Caudate nucleus (tissue), 63 donors: ENCODE measurements at places on chromosomes 5 and 9.

- DNase-seq = no peak
These were observed 665.7 kb downstream of the DNAH5 start for GRCh38 chr5:13278811-13279210.

DNA sequence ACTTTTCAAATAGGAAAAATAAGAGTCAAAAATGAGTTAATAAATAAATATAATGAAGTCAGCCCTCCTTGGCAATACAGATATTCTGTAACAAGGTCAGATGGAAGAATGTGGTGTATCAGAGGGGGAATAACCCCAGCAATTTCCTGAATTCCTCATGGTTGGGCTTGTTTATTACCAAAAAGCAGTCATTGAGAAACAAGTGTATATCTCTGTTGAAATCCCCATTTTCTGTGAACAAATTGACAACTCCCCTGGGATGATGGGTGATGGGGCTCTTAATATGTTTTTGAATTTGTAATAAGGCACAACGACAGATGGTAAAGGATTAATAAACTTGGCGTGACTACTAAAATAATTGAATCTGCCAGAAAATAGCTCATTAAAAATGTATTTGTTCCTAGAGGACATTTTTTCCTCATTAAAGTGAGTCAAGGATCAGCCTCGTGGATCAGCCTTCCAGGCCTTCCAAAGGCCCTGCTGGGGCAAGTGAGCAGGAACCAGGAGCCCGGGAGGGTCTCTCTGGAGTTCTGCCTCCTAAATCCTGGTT, 34.2 kb downstream of the THBS4 start:
- DNase-seq = no peak

- no peak for DNase-seq
These were observed 145.7 kb downstream of the ARHGAP26 start for GRCh38 chr5:142915813-142916424.

DNA sequence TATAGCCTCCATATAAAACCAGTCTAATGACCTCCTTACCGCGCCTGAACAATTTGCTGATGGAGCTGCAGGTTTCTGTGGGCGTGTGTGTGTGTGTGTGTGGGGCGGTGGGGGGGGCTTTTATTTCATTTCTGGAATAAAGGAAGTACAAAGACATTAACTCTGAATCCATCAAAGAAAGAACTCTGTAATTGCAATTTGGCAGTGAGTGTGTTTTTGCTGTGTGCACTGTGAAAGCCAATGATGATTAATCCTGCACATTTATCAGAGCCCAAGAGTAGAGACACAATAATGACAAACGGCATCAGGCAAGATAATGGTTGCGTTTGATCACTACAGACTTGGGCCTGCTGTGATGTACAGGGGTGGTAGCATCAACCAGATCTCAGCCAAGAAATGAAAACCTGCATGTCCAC, 29.3 kb upstream of the NDFIP1 start:
- DNase-seq = peak; percentile 24

GRCh38 chr5:56356836-56357160, 123.7 kb upstream of the ANKRD55 start:
- no peak for DNase-seq

GRCh38 chr9:134190232-134191121, 26.1 kb upstream of the RNU6ATAC start:
- DNase-seq = no peak

GRCh38 chr5:165495829-165496380, 1990.5 kb downstream of the MAT2B start:
- DNase-seq = no peak

DNA sequence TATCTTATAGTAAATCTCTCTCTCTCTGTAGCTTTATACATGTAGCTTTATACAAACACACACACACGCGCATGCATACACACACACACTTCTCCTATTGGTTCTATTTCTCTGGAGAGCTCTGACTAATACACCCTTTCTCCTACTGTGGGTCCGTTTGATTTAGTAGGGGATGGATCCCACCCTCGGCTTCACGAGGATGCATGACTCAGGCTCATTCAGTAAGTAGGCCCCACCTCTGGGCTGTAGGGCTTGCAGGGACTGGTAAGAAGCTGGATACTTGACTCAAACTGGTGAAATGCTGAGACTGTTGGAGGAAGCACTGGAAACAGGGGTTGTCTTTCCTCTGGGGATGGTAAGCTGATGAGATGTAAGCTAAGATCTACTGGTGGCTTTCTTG, 98.7 kb downstream of the SLC24A2 start:
- no peak for DNase-seq

DNA sequence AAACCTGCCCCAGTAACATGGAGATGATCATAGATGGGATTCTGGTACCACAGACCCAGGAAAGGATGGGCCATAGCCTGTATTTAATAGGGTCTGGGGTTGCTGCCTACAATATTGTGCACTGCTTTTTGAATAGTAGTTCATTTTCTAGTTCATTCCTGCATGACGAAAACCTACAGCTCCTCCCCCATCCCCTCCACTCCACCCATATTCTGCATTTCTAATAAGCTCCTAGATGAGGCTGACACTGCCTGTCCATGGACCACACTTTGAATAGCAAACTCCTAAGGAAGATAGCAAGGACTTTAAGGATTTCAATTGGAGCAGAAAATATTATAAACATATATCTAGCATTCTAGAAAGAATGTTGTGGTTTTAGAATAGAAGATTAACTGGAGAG, 75.5 kb downstream of the ISOC1 start:
- no peak for DNase-seq

- no peak for DNase-seq
These were observed 27.9 kb downstream of the CD274 start for GRCh38 chr9:5478206-5478605.

DNA sequence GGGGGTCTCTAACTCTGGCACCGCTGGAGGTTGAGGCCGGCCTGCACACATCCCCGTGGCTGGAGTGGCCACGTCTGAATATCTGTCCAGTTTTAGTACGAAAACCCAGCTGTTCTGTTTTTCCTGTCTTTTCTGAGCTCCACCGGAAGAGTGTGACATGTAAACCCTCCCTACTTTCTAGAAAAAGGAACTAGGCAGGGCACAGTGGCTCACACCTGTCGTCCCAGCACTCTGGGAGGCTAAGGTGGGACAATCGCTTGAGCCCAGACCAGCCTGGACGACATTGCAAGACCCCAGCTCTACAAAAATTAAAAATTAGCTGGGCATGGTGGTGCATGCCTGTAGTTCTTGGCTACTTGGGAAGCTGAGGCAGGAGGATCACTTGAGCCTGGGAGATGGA, 8.2 kb upstream of the PHYKPL start:
- DNase-seq = no peak

DNA sequence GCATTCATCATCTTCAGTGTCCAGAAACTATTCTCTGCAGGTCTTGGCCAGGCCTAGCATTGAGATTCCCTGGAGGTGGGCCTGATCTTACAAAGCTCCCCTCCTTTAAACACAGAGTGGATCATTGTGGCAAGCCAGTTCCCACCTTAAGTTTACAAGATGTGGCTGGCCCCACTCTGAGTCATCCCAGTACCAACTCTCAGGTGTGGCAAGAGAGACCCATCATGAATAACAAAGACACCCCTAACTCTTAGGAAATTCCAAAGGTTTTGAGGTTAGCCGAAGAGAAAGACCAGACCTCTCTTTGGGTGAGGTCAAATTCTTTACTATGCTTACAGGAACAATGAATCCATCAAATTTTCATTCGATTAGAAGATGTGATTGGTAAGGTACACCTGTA, 78.2 kb downstream of the RFK start:
- DNase-seq = no peak

GRCh38 chr5:155381654-155382053, 368.1 kb downstream of the KIF4B start:
- DNase-seq = no peak

GRCh38 chr5:172603251-172603806, 37.7 kb upstream of the NEURL1B start:
- no peak for DNase-seq

DNA sequence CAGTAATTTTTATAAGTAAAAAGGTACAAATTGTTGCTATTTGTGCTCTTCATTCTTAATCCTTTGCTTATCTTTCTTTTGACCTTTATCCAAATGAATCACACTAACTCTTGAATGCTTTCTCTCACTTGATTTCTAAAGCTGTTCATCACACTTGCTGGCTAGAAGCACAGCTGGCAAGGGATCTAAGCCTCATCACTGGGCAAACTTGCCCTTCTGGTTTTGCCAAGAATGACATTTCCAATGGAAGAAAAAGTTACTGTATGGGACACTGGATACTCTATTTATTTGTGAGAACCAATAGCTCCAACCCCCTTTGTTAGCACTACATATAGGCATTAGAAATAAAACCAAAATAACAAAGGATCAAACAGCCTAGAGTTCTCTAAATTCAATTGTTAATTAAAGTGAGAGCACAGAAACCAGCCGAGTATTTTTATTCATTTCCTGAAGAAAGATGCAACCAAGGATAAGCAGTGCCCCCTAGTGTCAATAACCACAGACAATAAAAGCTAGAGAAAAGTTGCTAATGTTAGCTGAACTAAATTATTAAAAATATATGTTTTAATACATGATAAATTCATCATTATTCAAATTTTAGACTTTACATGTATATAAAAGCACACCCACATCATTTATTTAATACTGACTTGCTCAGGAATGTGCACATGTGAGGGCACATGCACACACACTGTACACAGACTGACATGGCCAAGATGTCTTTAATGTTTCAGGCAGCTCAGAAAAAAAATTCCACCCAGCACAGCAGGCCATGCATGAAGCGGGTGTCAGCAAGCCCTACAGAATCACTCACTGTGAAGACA, 59.8 kb upstream of the POU5F2 start:
- DNase-seq = no peak

DNA sequence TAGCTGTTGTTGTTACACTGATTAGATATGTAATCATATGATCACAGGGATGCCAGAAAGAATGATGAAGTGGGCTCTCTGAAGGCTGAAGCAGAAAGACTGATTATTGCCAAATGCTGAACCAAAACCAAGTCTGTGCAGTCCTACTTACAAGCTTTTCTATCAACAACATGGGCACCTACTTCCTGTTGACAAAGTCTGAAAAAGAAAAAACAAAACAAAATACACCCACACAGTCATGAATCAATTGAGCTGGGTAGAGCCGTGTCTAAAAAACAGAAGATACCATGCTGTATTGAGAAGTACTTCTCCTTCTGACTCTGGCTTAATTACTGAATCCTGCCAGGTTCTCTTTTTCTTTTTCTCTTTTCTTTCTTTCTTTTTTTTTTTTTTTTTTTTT, 363.4 kb downstream of the RAB3C start:
- no peak for DNase-seq

- DNase-seq = peak; percentile 20
These were observed 27.8 kb upstream of the SLC44A1 start for GRCh38 chr9:105216440-105217178.

DNA sequence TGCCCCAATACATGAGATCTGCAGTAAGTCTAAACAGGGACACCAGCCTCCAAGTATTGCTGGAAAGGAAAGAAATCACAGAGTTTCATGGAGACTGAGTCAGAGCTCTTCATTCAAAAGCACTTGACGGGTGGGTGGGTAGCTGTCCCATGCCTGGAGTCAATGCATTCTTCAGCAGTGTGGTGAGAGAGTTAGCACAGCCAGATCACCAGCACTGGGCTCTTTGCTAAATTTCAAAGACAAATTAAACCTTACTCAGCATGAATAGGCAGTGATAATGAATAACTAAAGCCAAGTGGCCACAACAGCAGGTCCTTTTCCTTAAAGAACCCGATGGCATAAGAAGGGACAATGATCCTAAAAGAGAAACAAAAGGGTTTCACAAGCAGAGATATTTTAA, 192.4 kb downstream of the ACTL7B start:
- no peak for DNase-seq

DNA sequence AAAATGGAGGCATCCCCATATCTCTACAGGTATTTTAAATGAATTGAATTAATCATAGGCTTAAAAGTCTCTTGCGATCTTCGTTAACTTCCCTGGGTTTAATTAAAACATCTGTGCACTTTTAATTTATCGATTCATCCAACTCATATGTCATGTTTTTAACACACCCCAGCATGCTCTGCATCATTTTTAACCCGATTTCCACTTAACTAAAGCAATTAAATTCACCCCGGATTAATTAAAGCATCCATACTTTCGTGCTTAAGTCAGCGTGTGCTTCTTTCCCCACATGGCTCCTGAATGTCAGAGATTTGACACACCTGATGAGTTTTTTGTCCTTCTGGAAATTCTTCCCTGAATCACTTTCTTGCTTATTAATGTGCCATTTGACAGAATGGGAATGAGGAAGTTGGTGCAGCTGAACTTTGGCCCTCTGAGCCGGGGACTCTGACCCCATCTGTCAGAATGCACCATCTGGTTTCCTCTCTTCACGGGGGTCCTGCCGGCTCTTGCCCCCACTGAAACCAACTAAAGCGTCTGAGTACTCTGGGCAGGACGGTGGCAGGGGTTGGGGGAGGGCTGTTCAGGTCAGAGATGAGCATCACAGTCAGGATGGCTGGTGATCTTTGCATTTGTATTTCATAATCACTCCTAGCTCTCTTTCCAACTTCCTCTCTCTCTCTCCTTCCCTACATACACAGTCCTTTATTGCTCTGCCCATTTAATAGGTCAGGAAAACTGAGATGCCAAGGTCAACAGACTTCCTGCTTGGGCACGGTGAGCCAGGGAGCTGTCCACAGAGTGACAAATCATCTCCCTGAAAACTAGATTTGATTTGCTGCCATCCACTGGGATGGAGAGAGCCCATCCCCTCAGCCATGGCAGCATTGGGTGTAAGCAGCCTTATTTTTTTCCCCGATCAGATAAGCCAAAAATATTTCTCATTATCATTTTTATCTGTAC, 180.3 kb upstream of the WWC1 start:
- DNase-seq = no peak

DNA sequence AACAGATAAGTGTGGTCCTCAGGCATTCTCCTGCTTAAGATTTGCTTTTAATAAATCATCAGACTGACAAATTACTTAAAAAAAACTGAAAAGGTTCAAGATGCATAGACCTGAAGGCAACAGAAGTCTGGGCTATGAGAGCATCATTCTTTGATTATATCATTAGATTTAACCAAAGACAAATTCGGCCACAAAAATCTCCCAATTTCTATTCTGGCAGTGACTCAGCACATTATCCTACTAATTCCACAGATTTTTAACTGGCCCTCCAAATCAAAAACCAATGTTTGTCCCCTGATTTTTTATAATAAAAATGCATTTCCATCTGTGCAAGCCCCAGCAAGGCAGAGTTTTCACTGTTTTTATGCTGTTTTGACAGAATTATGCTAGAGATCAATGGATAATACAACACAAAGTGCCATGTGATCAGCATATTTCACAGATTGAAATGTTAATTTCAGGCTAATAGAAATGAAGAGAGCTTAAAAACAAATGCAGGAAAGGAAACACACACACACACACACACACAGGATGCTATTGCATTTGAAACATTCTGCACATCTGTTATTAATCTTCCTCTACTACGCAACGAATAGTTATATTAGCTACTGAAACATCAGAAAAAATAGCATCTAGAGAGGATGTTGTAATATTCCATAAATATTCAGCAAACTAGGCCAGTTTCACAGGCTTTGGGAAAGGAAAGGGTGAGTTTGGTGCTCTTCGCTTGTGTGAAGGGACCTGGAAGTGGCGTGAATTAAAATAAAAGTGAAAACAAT, 177.6 kb upstream of the ST8SIA4 start:
- DNase-seq = no peak

- DNase-seq = no peak
These were observed 1.3 kb downstream of the ENC1 start for GRCh38 chr5:74638970-74639806.
